ENCODE measurements at places on chromosomes 5 and 9.

- DNase-seq, result no peak
These were observed 141.3 kb upstream of the ALDH1B1 start for GRCh38 chr9:38251036-38251860.

DNA sequence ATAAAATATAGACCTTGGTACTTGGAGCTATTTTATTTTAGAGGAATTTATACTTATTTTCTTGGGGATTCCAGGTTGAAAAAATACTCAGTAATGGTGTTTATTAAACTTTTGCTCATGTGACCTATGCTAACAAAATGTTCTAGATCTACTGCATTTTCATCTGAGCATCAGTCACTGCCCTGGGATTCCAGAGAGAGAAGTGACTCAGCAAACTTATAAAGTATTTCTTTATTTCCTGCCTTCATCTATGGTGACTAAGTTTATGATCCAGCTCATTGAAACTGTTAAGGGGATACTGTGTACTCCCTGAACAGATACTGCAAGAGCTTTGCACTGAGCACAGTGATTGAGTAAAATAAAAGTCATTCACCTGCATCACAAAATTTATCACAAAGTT is 298.5 kb upstream of the CDH18 start:
- DNase-seq, result peak; percentile 76

DNA sequence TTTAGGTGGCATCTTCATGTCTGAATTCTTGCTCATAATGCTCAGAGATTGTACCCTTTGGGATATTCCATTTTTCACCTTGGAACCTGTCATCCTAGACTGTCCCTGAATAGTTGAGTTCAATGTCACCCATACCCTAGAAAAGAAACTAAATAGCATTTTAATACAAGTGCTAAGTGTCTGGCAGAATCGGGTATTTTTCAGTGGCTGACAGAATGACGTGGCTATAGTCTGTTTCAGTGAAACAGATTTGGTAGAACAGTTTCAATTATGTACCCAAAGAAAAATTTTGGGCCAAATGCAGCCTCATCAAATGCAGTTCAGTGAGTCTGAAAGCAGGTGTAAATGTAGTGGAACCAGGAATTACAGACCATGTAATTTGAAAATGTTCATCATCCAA is 1041.2 kb downstream of the DTWD2 start:
- no peak for DNase-seq

DNA sequence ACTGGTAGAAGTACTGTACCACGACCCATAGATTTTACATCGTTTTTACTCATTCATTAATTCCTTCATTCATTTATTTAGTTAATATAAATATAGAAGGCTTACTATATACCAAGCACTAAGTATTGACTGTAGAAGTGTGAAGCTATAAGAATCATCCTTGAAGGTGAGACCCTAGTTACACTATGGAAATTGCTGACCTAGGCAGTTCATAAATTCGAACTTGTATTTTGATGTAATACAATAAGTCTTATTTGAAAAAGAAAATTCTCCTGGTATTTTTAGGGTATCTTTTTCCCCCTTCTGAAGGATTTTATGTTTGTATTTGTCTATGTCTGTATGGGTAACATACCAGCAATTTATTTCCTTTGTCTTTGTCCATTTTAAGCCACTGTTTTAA is 220.1 kb upstream of the DMAC1 start:
- no peak for DNase-seq

DNA sequence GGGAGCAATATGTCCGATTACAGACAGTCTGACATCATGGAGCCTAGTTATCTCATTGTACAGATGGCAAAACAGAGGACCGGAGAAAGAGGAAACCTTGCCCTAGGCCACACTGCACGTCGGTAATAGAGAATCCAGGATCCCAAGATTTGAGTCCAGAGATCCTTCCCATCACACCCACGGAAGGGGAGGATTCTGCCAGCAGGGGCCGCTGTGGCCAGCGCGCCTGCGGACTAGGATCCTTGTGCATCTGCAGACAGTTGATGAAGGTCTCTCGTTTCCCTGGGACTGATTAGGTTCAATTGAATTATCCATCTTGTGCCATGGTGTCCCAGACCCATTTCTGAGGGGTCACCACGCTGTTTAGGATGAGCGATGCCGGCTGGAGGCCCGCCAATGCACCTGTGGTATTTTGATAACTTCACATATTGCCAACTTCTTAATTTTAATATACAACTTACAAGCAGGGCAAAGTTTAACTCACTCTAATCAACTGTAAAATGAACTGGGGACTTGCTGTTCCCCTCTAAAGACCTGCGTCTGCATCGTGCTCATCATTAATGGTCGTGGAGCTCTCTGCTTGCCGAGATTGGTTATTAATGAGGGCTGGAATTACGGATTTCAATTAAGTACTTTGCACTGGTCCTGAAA is 592.7 kb upstream of the BRINP1 start:
- DNase-seq, result no peak

- DNase-seq, result peak; percentile 90
These were observed 213.1 kb downstream of the RFK start for GRCh38 chr9:76181020-76181641.

DNA sequence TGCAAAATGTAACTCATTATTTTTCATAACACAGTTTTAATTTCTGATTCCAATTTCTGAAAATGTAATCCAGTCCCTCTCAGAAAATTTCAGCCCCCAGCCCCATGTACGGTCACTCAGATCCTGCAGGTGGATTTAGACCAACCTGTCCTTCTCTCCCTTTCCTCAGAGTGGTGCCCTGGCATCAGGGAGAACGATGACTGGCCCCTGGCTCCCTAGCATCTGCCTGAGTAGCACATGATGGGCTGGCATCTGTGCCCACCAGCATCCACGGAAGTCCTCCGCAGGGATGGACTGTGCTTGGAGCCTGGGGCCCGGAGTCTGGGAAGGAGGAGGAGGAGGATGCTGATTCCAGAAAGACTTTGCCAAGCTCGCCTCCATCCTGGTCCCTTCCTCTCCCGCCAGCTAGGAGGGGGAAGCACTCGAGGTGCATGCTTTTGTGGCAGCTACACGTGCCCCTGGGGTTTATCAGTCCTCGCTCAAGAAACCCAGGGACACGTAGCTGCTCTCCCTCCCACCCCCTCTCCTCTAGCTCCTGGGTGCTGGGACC is 54.4 kb upstream of the RUFY1 start:
- DNase-seq, result no peak

DNA sequence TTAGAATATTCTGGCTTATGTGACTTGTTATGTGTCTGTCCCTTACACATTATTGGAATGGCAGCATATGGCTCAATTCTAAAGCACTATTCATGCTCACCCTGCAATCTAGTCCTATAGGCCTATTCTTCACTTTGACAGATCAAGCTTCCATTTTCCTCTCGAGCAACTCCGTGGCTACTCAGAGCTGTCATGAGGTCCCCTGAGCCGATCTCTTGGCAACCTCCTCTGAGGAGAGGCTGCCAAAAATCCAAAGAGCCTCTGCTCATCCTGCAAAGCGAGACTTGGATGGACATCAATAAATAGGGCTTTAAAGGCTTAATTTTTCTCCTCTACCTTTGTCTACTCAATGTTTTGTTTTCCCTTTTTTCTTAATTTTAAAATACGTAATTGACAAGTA is 163.8 kb downstream of the GABRB2 start:
- no peak for DNase-seq

DNA sequence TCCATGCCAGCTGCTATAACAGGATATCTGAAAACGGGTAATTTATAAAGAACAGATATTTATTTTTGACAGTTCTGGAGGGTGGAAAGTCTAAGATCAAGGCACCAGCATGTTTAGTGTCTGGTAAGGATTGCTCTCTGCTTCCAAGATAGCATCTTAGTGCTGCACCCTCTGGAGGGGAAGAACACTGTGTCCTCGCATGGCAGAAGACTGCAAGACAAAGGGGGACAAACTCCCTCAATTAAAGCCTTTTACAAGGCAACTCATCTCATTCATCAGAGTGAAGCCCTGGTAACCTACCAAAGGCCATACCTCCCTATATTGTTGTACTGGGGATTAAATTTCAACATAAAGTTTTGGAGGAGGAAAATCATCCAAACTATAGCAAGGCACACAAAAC is 298.9 kb upstream of the EDIL3 start:
- DNase-seq, result no peak

- DNase-seq, result no peak
These were observed 67.3 kb upstream of the TNFAIP8 start for GRCh38 chr5:119288379-119289033.

- no peak for DNase-seq
These were observed 199.3 kb upstream of the SEMA6A start for GRCh38 chr5:116773926-116774325.

- no peak for DNase-seq
These were observed 49.0 kb downstream of the TEX10 start for GRCh38 chr9:100303747-100304146.

- no peak for DNase-seq
These were observed 578.6 kb downstream of the RAB3C start for GRCh38 chr5:59161221-59162105.

- DNase-seq, result peak; percentile 23
These were observed 288.7 kb downstream of the FBXL17 start for GRCh38 chr5:108093186-108093585.

DNA sequence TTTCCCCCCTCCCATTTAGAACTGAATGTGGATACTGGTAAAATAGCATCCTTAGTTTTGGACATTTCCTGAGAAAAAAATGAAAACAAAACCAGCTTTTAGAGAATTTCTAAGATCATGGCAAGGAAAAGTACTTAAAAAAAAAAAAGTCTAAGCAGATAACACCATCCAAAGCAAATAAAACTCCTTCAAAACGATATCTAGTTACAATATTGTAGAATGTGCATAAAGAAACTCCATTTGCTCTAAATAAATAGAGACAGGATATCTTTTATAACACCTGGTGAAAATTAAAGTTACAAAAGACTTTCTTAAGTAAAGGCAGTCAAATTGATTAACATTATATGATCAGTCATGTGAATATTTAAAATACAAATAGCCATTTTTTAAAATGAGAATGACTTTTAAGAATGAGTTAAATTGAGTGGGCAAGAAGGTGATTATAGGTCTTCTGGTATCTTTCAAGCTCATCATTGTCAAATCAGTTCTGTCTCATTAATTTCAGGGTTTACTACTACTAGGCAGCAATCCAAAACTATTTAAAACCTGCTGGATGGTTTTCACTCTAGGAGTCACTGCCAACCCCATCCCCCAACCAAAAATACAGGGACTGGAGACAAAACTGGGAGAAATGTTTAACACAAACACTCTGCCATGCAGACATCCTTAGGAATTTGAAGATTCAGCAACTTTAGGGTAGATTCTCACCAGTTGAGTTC is 382.6 kb downstream of the ADGRV1 start:
- DNase-seq, result no peak

GRCh38 chr9:107750741-107751566 is 261.4 kb upstream of the KLF4 start:
- DNase-seq, result peak; percentile 97

DNA sequence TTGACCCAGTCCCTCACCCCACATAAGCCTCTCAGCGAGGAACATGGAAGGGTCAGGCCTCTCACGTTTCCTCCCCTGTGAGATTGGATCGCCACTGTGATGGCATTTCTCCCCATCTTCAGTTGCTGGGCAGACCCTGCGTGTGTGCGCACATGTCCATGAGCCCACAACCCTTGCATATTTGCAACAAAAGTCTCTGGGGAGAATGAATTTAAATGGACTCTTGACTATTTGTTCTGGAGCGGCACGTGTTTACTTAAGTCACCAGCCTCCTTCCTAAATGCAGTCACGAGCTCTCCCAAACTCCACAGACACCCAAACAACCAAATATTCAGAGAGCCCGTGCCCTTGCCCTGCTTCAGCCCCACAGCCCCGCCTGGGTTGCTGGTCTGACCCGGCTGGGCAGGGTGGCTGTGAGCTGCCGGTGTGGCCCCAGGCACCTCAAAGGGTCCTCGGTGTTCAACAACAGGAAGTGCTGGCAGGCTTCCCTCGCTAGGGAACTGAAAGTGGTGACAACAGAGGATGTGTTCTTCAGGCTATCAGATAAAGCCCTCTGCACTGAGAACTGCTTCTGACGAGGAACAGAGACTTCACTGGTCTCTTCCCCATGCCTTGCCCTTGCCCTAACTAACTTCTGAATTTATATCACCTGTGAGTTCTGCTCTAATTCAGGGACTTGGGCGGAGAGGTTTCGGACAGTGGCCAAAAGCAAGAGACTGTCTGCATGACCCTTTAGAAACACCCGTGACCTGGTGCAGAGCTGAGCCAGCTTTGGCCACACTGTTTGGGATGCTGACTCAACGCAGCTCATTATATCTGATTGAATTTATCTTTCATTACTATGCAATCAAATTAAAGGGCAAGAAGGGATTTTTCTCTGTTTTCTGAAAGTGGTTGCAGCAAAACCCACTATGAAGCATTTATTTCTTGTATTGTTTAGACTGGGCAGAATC is 19.2 kb upstream of the CD180 start:
- peak; percentile 17 for DNase-seq

- DNase-seq, result peak; percentile 23
These were observed 230.1 kb downstream of the PBX3 start for GRCh38 chr9:125977223-125977622.

- no peak for DNase-seq
These were observed 61.8 kb downstream of the ELL2 start for GRCh38 chr5:95899829-95900228.

DNA sequence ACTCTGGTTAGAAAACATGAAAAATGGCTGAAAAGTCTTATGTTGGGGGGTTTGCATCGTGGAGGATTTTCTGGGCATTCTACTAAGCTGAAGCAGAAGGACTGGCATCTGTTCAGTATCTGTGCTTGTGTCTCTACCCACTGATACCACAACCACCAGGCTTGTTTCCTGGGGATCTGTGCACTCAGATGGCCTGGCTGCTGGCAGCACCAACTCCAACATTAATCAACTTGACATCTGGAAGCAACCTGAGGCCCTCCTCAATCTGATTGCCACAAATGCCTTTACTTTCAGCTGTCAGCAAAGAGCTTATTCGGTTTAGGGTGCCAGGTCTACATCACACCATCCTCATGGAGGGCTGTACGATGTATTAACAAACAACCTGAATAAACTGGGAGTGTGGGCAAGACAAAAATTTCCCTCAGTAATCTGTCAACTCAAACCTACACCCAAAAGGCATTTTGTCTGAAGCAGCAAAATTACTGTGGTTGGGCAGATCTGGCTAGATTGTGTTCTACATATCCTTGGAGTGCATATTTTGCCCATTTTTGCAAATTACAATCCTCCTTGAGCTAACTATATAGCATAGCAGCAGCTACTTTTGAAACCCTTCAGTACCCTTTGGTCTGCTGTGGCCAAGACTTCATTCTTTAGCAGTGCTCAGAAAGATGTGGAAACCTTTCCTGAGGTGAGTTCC is 74.6 kb downstream of the FOXD1 start:
- DNase-seq, result peak; percentile 16

GRCh38 chr5:170538696-170539586 is 35.1 kb downstream of the KCNIP1 start:
- no peak for DNase-seq

- DNase-seq, result no peak
These were observed 33.5 kb upstream of the ADAM19 start for GRCh38 chr5:157608972-157609565.

DNA sequence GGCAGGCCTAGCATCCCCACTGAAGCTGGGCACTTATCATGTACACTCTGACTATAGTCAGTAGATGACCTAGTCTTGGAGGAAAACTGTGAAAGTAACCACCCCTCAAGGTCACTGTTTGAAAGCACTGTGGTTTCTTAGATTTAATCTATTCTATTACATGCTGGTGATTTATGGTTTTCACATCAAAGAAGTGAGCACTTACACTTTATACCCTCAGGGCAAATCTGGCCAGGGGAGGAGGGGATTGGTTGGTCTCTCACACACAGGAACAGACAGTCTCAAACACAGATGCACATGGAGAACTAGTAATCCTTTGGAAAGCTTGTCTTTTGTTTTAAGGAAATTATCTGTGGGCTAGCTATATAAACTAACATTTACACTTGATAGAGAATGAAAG is 17.9 kb upstream of the SPIN1 start:
- DNase-seq, result no peak

- peak; percentile 31 for DNase-seq
These were observed 62.9 kb downstream of the MLLT3 start for GRCh38 chr9:20559231-20559890.

Measured in A172 (cell line).